ENCODE measurements at places on chromosomes 13 and 19.

GRCh38 chr19:1122972-1123363, 19.2 kb downstream of the GPX4 start:
- peak; percentile 71 for DNase-seq

DNA sequence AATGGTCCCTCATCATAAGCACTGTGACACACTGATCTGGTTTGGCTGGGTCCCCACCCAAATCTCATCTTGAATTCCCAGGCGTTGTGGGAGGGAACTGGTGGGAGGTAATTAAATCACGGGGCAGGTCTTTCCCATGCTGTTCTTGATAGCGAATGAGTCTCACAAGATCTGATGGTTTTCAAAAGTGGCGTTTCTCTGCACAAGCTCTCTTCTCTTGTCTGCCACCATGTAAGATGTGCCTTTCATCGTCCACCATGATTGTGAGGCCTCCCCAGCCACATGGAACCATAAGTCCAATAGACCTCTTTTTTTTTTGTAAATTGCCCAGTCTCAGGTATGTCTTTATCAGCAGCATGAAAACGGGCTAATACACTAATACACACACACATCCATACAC, 6.9 kb upstream of the GPR4 start:
- no peak for DNase-seq

GRCh38 chr13:39780711-39781110, 125.2 kb downstream of the COG6 start:
- no peak for DNase-seq

GRCh38 chr19:2906631-2907195, 6.0 kb downstream of the ZNF57 start:
- no peak for DNase-seq

DNA sequence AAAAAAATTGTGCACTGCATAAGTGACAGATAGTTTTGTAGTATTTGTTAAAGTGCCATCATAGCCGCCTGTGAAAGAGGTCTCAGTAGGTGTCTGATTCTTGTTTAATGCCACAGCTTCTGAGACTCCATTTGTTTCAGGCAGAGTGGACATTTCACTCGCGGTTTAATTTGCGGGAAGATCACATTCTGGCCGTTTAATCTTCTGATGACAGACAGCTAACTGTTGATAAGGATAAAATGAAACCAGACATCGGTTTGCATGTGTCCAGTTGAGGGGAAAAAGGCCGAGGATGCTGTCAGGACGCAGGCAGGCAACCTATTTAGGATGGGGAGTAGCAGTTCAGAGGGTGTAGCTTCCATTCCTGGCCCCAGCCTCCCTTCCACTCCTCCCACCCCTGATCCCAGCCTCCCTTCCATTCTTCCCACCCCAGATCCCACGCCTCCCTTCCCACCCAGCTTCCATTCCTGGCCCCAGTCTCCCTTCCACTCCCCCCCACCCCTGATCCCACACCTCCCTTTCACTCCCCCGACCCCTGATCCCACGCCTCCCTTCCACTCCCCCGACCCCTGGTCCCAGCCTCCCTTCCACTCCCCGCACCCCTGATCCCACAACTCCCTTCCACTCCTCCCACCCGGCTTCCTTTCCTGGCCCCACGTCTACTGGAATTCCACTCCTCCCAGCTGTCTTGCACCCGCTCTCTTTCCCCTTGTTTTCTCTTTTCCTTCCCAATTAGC, 23.8 kb downstream of the ATP11A start:
- DNase-seq, result no peak

- DNase-seq, result no peak
Observed at GRCh38 chr13:21686751-21687391, 16.0 kb downstream of the FGF9 start.

DNA sequence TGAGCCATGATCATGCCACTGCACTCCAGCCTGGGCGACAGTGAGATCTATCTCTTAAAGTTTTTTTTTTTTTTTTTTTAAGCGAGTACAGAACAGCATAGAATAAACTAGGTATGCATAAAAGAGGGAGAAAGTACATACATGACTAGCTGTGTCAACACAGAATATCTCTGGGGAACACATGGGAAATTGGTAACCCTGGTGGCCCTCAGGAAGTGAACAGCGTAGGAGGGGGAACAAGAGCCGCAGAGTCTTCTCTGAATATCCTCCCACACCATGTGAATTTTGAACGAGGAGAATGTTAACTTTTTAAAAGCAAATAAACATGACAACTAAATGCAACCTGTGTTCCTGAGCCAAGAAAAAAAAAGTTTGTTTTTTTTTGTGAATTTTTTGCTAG, 15.2 kb downstream of the PHLDB3 start:
- peak; percentile 51 for DNase-seq

DNA sequence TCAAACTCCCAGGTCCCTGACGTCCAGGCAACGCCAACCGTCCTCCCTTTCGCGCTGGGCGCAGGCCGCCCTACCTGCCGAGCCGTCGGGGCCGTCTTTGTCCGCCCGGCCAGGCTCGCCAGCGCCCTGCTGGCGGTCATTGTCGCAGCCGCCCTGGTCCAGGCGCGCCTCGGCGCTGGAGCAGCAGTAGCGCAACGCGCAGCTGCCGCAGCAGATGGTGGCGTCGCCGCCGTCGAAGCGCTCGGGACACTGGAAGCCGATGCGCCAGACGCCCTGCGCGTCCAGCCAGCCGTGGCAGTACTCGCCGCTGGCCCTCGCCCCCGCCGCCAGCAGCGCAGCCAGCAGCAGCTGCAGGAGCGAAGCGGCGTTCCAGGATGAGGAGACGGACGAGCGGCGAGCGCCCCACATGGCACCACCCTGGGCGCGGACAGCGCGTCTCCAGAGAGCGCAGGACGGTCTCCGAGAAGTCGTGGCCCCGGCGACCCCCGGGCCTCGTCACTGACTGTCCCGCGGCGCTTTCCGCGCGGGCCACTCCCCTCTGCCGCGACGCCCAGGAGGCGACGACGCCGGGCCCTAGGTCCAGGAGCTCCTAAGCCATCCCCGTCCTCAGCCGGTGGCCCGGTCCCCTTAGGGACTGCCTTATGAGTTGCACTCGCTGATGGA, 1.1 kb downstream of the SHISA2 start:
- DNase-seq, result no peak

Measured in suppressor macrophage (primary cell).